ENCODE measurements at places on chromosomes 3 and 15.

DNA sequence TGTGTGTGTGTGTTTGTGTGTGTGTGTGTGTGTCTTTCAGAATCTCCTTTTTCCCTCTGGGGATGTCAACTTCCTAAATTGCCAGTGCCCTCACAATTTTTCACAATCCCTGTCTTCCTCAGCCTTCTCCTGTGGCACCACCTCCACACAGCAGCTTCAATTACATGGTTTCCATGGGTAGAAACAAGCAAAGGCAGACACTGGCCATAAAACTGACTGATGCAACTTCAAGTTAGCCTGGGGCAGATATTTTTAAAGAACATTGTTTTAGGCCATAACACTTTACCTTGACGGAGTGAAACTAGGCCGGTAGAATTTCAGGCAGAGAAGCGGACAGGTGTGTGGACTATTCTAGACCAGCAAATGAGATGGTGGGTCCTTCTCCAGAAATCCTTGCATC, 405.8 kb upstream of the SUCLG2 start:
- peak; percentile 28 for DNase-seq

- DNase-seq, result no peak
These were observed 185.3 kb downstream of the CFAP20DC start for GRCh38 chr3:58864480-58864879.

DNA sequence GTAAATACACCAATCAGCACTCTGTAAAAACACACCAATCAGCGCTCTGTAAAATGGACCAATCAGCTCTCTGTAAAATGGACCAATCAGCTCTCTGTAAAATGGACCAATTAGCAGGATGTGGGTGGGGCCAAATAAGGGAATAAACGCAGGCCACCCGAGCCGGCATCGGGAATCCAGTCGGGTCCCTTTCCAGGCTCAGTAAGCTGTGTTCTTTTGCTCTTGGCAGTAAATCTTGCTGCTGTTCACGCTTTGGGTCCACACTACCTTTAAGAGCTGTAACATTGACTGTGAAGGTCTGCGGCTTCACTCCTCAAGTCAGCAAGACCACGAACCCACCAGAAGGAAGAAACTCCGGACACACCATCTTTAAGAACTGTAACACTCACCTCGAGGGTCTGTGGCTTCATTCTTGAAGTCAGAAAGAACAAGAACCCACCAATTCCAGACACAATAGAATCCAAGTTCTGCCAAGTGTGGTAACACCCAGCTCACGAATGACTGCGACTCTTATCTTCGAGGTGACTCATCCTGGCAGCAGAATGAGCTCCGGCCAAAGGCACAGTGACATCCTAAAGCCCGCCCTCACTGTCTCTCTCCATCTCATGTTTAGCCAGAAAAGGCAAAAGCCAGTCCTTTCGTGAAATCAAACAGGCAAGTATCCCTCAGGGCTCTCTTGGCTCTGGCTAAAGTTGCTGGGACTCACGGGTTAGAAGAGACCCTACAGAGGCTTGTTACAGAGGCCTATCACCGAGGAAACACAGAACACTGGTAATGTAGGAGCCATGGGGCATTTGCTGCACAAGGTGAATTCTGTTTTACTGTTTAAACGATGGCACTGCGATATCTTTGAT, 155.2 kb downstream of the FAM43A start:
- DNase-seq, result no peak

DNA sequence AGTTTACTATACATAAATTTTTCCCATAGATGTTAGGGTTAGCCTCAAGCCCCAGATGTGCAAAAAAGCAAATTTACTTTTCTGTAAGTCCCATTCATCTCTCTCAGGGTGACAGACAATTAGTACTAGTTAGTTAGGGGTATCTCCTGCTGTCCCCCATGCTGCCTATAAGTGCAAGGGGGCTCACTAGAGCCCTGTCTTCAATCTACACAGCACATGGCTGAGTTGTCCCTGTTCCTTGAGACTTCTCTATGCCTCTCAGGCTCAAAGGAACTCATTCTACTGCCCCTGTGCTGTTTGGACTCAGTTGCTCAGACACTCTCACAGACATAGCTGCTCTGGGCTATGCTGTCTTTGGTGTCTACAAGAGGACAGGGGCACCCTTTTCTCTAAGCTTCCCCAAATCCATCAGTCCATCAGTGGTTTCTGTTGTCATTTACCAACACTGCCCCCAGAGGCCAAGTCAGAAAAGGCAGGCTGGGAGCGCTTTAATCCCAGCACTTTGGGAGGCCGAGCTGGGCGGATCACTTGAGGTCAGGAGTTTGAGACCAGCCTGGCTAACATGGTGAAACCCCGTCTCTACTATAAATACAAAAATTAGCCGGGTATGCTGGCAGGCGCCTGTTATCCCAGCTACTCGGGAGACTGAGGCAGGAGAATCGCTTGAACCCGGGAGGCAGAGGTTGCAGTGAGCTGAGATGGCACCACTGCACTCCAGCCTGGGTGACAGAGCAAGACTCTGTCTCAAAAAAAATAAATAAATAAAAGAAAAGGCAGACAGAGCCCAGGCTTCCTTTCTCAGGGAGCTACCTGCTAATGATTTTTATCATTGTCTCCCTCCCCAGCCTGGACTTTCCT, 31.4 kb upstream of the PRTG start:
- DNase-seq, result no peak

DNA sequence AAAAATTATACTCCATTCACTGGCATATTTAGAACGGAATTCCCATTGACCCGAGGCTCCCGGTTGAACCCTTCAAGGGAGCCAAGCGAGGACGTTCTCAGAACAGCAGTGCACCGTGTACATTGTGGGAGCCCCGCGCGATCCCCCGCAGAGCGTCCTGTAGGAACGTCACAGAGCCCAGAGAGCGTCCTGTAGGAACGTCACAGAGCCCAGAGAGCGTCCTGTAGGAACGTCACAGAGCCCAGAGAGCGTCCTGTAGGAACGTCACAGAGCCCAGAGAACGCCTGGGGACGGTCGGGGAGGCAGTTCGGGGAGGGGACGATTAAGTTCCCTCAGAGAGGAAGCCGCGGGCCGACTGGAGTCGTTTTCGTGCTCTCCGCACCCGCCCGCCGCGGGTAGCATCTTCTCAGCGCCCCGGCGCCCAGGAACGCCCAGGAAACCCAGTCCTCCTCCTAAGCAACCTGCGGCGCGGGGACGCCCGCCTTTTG, 506 bp upstream of the ATP1B3 start:
- no peak for DNase-seq

DNA sequence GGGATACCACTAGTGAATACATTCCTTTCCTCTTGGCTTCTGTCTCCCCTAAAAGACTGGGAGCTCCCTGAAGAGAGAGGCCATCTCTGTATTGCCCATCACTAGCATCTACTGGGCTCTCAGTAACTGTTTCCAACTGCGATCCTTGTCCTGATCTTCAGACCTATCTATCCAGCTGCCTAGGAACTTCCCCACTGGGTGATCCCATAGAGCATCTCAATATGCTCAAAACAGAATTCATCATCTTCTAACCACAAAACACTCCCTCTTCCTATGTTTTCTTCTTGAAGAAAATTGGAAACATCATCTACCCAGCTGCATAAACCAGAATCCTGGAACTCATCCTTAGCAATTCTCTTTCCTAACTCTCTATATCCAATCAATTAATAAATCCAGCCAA, 54.6 kb downstream of the PLD1 start:
- no peak for DNase-seq

DNA sequence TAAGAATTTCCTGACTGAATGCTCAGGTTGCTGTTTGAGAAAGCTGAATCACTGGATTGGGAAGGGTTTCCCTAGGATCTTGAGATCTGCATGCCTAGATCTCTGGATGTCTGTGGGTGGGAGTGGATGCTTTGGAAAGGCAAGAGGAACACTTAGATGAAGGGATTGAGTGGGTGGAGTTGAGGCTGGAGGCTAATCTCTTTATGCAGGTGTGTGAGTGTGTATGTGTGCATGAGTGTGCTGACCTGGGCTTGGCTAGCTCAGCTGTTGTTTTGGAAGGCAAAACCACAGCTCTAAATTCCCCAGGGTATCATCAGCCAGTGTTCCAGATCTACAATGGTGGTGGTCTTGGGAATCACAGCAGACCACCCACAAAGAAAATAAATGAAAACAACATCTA, 60.5 kb downstream of the CLDN1 start:
- DNase-seq, result peak; percentile 15

DNA sequence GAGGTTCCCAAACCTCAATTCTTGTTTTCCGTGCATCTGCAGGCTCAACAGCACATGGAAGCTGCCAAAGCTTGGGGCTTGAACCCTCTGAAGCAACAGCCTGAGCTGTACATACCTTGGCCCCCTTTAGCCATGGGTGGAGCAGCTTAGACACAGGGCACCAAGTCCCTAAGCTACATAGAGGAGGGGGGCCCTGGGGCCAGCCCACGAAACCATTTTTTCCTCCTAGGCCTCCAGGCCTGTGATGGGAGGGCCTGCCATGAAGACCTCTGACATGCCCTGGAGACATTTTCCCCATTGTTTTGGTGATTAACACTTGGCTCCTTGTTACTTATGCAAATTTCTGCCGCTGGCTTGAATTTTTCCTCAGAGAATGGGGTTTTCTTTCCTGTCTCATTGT, 24.6 kb downstream of the SRP14 start:
- DNase-seq, result no peak

GRCh38 chr15:99704444-99704838, 28.8 kb downstream of the LYSMD4 start:
- peak; percentile 93 for DNase-seq

- peak; percentile 98 for DNase-seq
These were observed 227.6 kb upstream of the BHLHE40 start for GRCh38 chr3:4751502-4752101.

GRCh38 chr15:84033793-84034553, 201.6 kb upstream of the GOLGA6L4 start:
- peak; percentile 31 for DNase-seq

- DNase-seq, result no peak
These were observed 550.6 kb upstream of the NECTIN3 start for GRCh38 chr3:110521019-110521418.

GRCh38 chr15:100601163-100601562, 821 bp downstream of the LINS1 start:
- DNase-seq, result no peak

DNA sequence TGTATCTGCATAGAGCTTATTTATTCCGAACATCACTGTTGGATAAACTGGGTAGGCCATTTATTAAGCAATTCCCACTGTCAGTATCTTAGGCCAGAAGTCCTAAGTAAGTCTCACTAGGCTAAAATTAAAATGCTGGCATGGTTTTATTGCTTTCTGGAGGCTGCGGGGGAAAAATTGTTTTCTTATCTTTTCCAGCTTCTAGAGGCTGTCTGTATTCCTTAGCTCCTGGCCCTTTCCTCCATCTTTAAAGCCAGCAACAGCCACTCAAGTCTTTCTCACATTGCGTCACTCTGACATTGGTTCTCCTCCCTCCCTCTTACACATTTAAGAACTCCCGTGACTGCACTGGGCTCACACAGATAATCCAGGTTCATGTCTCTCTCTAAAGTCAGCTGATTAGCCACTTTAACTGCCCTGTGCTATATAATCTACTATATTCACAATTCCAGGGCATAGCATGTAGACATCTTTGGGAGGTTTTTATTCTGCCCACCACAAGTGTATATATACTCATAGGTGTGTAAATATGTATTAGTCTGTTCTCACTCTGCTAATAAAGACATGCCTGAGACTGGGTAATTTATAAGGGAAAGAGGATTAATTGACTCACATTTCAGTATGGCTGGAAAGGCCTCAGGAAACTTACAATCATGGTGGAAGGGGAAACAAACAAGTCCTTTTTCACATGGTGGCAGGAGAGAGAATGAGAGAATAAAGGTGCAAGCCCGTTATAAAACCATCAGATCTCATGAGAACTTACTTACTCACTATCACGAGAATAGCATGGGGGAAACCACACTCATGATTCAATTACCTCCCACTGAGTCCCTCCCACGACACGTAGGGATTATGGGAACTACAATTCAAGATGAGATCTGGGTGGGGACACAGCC, 113.5 kb upstream of the SLC7A14 start:
- no peak for DNase-seq

GRCh38 chr15:52183562-52184173, 7.5 kb downstream of the GNB5 start:
- peak; percentile 0 for DNase-seq

DNA sequence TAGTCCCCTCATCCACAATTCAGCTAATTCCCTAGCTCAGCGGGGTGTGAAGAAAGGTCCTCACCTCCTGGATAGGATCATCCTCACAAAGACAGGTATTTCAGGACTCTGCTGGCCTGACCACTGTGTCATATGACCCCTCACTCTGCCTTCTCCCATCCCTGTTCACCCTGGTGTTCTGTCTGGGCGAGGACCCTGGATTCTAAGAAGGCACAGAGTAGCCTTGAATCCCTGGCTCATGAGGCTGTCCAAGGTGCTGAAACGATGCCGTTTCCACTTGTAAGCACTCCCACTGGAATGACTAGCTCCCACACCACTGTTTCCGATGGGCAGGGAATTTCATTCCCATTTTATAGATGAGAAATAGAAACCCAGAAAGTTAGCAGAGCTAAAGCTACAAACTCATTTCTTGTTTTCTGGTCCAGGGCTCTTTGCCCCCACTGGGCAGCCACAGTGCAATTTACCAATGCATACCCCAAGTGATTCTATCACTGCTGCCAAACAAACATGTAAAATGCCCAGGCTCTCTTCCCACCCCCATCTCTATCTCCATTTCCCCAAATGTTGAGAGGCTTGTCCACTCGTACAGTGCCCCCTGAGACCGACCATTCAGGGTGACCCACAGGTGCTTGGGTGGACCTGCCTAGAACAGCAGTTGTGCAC, 83.2 kb downstream of the RAB11A start:
- DNase-seq, result peak; percentile 55

DNA sequence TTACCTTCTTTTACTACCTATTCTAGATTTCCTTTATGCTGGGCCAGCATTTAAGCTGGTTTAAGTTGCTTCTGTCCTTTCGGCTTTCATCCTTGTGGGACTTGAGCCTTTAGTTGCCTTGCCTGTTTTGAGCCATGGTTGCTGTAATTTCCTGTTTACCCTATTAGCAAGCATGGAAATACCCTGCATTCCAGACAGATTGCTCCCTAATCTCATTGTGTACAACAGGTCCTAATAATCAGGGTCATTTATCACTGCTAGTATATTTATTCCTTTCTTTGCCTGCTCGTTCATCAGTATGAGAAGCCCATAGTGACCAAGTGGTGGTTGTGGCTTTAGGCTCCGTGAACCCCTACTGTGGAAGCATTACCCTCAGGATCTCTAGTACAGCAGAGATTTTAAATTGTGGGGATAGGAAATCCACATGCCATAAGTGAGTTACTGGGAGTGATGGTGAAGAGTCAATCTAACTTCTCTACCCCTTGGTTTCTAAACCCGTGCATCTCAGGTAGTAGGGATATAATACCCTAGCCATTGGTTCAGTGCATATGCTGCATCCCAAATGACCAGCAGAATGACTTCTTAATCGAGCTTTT, 31.9 kb downstream of the NCK1 start:
- DNase-seq, result peak; percentile 39

- no peak for DNase-seq
These were observed 38.0 kb downstream of the SEC22A start for GRCh38 chr3:123239756-123240155.

GRCh38 chr3:190346541-190346940, 24.3 kb upstream of the CLDN1 start:
- peak; percentile 46 for DNase-seq

GRCh38 chr3:32428092-32429068, 36.7 kb downstream of the CMTM7 start:
- DNase-seq, result no peak

- no peak for DNase-seq
These were observed 29.1 kb upstream of the P4HTM start for GRCh38 chr3:48960841-48961413.

Data from kidney glomerular epithelial cell (primary cell).